Activated naive CD8-positive, alpha-beta T cell treated with anti-CD3 and anti-CD28 coated beads for 36 hours (primary cell): ENCODE measurements at places on chromosomes 6 and 20. TPM values are rescaled to one million over a fixed set of nuclear protein-coding genes. Genes with fewer than 3 reads are reported as not detected.

The RSPO3 gene
- total RNA-seq: not detected

The SPATA25 gene
- total RNA-seq: 0.90 TPM

The EMILIN3 gene
- total RNA-seq: not detected

The ZNF391 gene
- total RNA-seq: 4.8 TPM

The MDFI gene
- total RNA-seq: not detected

The UNC5CL gene
- 1.7 TPM for total RNA-seq

The SCUBE3 gene
- total RNA-seq: not detected

- no peaks in the 10 kb centered on the region for H3K36me3 ChIP-seq
- DNase-seq: no peak
- no peak overlapping the region for H3K4me3 ChIP-seq
- no peaks in the 10 kb centered on the region for H3K27me3 ChIP-seq
Observed at GRCh38 chr6:149247385-149247763, 70.1 kb upstream of the TAB2 start.

DNA sequence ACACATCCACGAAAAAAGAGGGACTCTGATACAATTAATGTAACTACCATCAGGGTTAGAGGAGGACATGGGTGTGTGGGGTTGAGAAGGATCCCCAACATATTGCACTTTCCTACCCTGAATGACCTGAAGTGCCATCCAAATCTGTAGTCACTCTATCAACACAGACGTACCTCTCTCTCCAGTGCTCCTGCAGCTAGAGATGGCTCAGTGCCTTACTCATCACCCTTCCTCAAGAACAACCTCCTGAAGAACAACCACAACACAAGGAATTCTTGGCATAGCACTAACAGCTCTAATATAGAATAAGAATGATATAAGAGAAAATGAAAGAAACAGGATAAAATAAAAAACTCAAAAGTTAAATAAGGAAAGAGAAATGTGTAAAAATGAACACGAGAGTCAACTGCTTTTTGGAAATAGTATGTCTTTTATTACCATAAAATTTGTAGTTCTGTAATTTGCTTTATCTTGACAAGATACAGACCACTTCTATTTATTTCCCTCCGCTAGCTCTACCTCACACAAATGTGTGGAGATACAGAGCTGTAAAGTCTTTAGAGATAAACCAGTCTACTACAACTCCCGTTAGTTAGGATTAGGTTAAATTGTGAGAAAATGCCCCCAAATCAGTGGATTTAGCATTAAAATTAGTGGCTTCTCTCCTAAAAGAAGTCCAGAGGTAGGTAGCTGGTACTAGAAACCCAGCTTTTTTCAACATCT is 63.9 kb downstream of the REV3L start:
- no peak overlapping the region for H3K4me3 ChIP-seq
- no peak overlapping the region for H3K27ac ChIP-seq
- DNase-seq: no peak
- H3K4me1 ChIP-seq: peaks cover 15% of the 10 kb centered on the region
- H3K27me3 ChIP-seq: no peaks in the 10 kb centered on the region

DNA sequence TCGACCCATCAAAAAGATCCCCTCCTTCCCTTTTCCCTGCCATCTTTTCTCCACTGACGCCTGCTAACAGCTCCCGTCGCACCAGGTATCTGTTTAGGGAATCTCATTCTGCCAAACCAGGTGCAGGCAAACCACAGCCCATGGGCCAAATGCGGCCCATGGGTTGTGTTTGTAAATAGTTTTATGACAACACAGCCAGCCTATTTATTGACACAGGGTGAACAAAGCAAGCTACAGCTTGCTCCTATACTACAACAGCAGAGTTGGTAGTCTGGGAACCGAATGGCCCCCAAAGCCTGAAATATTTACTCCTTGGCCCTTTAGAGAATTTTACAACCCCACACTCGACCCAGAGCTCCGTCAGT is 16.4 kb downstream of the NFATC2 start:
- peak overlapping the region; percentile 91 for H3K27ac ChIP-seq
- H3K36me3 ChIP-seq: peaks cover 44% of the 10 kb centered on the region
- H3K4me3 ChIP-seq: peak overlapping the region; percentile 74
- H3K4me1 ChIP-seq: peaks cover 75% of the 10 kb centered on the region

GRCh38 chr6:3749977-3750316 is 1.6 kb downstream of the PXDC1 start:
- peak overlapping the region; percentile 43 for H3K4me3 ChIP-seq
- no peak for DNase-seq
- peaks cover 46% of the 10 kb centered on the region for H3K27me3 ChIP-seq
- H3K27ac ChIP-seq: no peak overlapping the region
- no peaks in the 10 kb centered on the region for H3K36me3 ChIP-seq

- peak overlapping the region; percentile 7 for H3K27ac ChIP-seq
- DNase-seq: no peak
- H3K36me3 ChIP-seq: peaks cover 1% of the 10 kb centered on the region
- peak overlapping the region; percentile 77 for H3K4me3 ChIP-seq
Observed at GRCh38 chr6:138986578-138986977, 1.5 kb downstream of the REPS1 start.

DNA sequence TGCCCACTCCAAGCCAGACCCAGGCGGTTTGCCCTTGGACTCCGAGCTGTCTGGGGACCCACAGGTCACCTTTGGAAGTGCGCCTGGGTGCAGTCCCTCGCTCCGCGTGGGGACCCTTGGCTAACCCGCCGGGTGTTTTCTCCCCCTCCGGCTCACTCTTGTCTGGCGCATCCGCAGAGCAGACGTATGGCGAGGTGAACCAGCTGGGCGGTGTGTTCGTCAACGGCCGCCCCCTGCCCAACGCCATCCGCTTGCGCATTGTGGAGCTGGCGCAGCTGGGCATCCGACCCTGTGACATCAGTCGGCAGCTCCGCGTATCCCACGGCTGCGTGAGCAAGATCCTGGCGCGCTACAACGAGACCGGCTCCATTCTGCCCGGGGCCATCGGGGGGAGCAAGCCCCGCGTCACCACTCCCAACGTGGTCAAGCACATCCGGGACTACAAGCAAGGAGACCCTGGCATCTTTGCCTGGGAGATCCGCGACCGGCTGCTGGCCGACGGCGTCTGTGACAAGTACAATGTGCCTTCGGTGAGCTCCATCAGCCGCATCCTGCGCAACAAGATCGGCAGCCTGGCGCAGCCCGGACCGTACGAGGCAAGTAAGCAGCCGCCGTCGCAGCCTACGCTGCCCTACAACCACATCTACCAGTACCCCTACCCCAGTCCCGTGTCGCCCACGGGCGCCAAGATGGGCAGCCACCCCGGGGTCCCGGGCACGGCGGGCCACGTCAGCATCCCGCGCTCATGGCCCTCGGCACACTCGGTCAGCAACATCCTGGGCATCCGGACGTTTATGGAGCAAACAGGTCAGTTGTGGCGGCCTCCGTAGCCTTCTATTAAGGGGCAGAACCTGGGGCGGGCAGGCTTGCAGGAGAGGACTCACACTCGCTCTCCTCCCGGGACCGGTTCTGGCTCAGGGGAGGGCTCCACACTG is 1.1 kb downstream of the PAX1 start:
- H3K36me3 ChIP-seq: peaks cover under 1% of the 10 kb centered on the region
- peaks cover 9% of the 10 kb centered on the region for H3K4me1 ChIP-seq
- peaks cover 92% of the 10 kb centered on the region for H3K27me3 ChIP-seq
- no peak overlapping the region for H3K27ac ChIP-seq
- H3K4me3 ChIP-seq: no peak overlapping the region

- peaks cover 61% of the 10 kb centered on the region for H3K4me1 ChIP-seq
- peak overlapping the region; percentile 99 for H3K27ac ChIP-seq
- H3K27me3 ChIP-seq: no peaks in the 10 kb centered on the region
- DNase-seq: no peak
- peaks cover 18% of the 10 kb centered on the region for H3K36me3 ChIP-seq
Observed at GRCh38 chr6:134249759-134250602, 67.9 kb downstream of the SGK1 start.

DNA sequence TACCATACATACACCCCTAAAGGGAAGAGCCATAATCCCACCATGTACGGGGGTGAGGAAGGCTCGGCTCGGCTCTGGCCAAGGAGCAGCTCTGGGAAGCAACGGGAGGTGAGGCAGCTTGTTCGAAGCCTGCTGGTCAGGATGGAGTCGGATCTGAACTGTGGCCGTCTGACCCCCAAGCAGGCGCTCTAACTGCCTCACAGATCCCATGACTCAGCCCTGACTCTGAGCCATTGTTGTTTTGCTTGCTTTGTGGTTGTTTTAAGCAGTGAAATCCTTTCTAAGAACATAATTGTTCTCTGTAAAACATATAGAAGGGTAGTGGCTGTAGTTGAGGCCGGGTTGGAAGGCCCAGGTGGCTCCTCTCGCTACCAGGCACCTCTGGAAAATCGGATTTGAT is 10.9 kb downstream of the C6orf132 start:
- peaks cover 3% of the 10 kb centered on the region for H3K4me1 ChIP-seq
- H3K27ac ChIP-seq: no peak overlapping the region
- H3K4me3 ChIP-seq: no peak overlapping the region
- H3K36me3 ChIP-seq: no peaks in the 10 kb centered on the region

- H3K27ac ChIP-seq: no peak overlapping the region
- peaks cover 3% of the 10 kb centered on the region for H3K4me1 ChIP-seq
- DNase-seq: no peak
- no peaks in the 10 kb centered on the region for H3K36me3 ChIP-seq
Observed at GRCh38 chr6:119157506-119157815, 79.0 kb upstream of the FAM184A start.

- H3K36me3 ChIP-seq: peaks cover 4% of the 10 kb centered on the region
- DNase-seq: no peak
- H3K27ac ChIP-seq: no peak overlapping the region
- no peak overlapping the region for H3K4me3 ChIP-seq
- H3K27me3 ChIP-seq: no peaks in the 10 kb centered on the region
Observed at GRCh38 chr6:143271024-143271423, 179.5 kb downstream of the ADAT2 start.

GRCh38 chr6:51737580-51738360 is 349.6 kb downstream of the PKHD1 start:
- H3K36me3 ChIP-seq: no peaks in the 10 kb centered on the region
- no peaks in the 10 kb centered on the region for H3K27me3 ChIP-seq
- H3K27ac ChIP-seq: no peak overlapping the region
- H3K4me3 ChIP-seq: no peak overlapping the region

DNA sequence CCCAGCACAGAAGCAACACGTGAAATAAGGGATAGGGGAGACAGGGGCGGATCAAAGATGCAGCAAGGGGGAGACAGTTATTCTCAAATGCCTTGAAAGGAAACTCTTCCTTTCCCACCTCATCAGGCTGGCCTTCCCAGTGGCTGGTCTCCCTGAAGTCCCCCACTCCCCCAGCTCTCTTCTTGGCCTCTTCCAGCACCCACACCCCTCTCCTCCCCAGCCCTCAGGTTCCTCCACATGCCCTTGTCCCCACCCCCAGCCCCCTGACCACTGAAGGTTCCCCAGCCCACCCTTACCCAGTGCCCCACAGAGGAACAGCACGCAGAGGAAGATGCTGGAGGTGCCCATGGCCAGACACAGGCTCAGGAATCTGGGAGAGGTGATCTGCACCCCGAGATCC is 1.7 kb upstream of the LY6G6D start:
- peaks cover 12% of the 10 kb centered on the region for H3K4me1 ChIP-seq
- no peak overlapping the region for H3K27ac ChIP-seq
- no peaks in the 10 kb centered on the region for H3K36me3 ChIP-seq
- no peak overlapping the region for H3K4me3 ChIP-seq
- no peaks in the 10 kb centered on the region for H3K27me3 ChIP-seq

- H3K36me3 ChIP-seq: peaks cover 11% of the 10 kb centered on the region
- H3K4me3 ChIP-seq: peak overlapping the region; percentile 63
- no peaks in the 10 kb centered on the region for H3K27me3 ChIP-seq
Observed at GRCh38 chr6:156791320-156791850, 14.2 kb downstream of the ARID1B start.

GRCh38 chr6:125584468-125584939 is 164.9 kb upstream of the HEY2 start:
- H3K27me3 ChIP-seq: peaks cover 16% of the 10 kb centered on the region
- no peak overlapping the region for H3K4me3 ChIP-seq
- no peak for DNase-seq
- H3K36me3 ChIP-seq: no peaks in the 10 kb centered on the region
- no peak overlapping the region for H3K27ac ChIP-seq

- H3K4me3 ChIP-seq: no peak overlapping the region
- no peaks in the 10 kb centered on the region for H3K36me3 ChIP-seq
- no peak overlapping the region for H3K27ac ChIP-seq
- H3K4me1 ChIP-seq: no peaks in the 10 kb centered on the region
- no peak for DNase-seq
Observed at GRCh38 chr6:3965071-3965718, 113.7 kb downstream of the FAM217A start.

DNA sequence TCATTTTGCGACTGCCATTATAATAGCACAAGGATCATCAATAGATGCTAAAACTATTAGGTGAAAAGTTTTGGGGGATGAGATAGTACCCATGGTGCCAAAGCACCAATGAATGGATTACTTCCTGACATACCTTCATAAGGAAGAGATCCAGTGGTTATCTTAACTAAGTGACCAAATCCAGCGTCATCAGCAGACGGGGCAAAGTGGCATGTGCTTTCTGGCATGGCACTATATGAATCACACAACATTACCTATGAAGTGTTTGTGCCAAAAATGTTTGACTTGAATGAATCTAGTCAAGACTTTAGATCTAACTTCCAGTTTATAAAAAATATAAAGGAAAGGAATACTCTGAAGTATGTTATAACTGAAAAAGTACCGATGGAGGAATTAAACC is 10.8 kb downstream of the TRIM26 start:
- DNase-seq: no peak
- H3K4me1 ChIP-seq: peaks cover 41% of the 10 kb centered on the region
- no peak overlapping the region for H3K4me3 ChIP-seq
- H3K27me3 ChIP-seq: no peaks in the 10 kb centered on the region
- H3K27ac ChIP-seq: no peak overlapping the region

DNA sequence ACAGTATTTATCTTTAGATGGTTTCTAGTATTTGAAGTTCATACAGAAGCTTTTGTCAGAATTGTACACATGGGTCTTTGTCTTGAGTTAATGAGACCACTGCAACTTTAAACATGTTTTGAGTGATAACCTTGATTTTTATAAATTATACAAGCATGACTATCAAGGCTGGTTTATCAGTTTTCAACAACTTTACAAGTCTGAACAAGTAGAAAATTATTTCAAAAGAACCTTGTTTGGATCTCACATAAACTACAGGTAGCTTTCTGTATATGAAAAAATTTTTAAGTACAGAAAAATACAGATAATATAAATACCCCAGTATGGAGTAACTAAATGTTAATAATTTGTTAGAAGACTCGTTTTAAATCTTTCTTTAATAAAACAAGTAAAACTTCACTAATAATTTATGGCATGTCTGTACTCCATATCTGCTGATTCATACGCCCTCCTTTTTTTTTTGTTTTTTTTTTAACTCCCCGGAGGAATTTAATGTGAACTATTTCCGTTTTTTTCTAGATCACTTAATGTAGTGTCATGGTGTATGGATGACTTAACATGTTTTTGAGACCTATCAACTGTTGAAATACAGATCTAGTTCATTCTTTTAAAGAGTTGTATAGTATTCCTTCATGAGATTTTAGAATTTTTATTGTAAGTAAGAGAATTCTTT is 18.3 kb downstream of the VAPB start:
- no peak overlapping the region for H3K4me3 ChIP-seq
- H3K36me3 ChIP-seq: peaks cover 7% of the 10 kb centered on the region
- no peaks in the 10 kb centered on the region for H3K27me3 ChIP-seq
- H3K4me1 ChIP-seq: peaks cover 31% of the 10 kb centered on the region

GRCh38 chr20:50799176-50799889 is 4.5 kb downstream of the BCAS4 start:
- H3K4me3 ChIP-seq: no peak overlapping the region
- H3K36me3 ChIP-seq: peaks cover 4% of the 10 kb centered on the region
- DNase-seq: no peak
- H3K4me1 ChIP-seq: peaks cover 31% of the 10 kb centered on the region

- H3K4me1 ChIP-seq: peaks cover 45% of the 10 kb centered on the region
- H3K4me3 ChIP-seq: no peak overlapping the region
- no peaks in the 10 kb centered on the region for H3K27me3 ChIP-seq
Observed at GRCh38 chr20:8152183-8152582, 20.1 kb downstream of the PLCB1 start.

- H3K27ac ChIP-seq: no peak overlapping the region
- H3K36me3 ChIP-seq: no peaks in the 10 kb centered on the region
- H3K27me3 ChIP-seq: peaks cover 4% of the 10 kb centered on the region
- DNase-seq: no peak
- H3K4me3 ChIP-seq: no peak overlapping the region
Observed at GRCh38 chr20:9543214-9543613, 28.8 kb downstream of the LAMP5 start.
